Lung (tissue), 17 donors: ENCODE measurements at places on chromosomes 5 and 9. TPM values are rescaled to one million over a fixed set of nuclear protein-coding genes. Genes with fewer than 3 reads are reported as not detected.

GRCh38 chr5:24364711-24365110 is 280.1 kb downstream of the CDH10 start:
- peak; percentile 29 for DNase-seq

- DNase-seq, result no peak
Observed at GRCh38 chr5:10600626-10601245, 36.9 kb downstream of the ANKRD33B start.

GRCh38 chr9:89793551-89793950 is 188.7 kb downstream of the GADD45G start:
- no peak for DNase-seq

DNA sequence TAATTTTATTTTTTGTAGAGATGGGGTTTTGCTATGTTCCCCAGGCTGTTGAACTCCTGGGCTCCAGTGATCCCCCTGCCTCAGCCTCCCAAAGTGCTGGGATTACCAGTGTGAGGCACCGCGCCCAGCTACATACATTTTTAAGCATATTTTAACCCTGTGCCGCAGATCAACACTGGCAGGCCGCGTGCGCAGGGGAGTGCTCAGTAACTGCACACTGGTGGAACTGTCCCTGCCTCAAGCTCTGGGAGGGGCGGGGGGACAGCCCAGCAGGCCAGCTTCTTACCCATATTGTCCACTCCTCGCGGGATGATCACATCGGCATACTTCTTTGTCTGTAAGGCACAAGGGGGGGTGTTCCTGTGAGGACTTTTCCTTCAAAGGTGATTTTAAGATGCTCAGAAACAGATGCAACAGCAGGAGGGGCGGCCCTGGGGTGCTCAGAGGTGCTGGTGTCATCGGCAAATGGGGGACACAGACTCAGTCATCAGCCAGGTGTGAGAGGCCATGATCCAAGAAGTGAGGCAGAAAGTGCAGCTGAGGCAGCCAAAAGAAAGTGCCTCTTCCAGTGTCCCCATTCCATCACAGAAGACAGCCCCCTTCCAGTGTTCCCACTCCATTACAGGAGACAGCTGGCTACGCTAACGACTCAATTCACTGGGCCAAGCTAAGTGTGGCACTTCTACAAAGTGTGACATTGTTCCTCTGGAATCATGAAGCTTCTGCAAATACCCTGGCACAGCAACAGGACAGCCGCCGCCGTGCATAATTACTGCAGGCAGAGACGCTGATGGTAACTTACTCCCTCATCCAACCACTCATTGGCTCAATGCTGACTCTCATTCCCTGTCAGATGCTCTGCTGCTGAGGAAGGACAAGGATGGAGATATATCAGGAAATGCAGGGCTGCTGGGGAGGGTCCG is 5.2 kb downstream of the UCK1 start:
- DNase-seq, result no peak

DNA sequence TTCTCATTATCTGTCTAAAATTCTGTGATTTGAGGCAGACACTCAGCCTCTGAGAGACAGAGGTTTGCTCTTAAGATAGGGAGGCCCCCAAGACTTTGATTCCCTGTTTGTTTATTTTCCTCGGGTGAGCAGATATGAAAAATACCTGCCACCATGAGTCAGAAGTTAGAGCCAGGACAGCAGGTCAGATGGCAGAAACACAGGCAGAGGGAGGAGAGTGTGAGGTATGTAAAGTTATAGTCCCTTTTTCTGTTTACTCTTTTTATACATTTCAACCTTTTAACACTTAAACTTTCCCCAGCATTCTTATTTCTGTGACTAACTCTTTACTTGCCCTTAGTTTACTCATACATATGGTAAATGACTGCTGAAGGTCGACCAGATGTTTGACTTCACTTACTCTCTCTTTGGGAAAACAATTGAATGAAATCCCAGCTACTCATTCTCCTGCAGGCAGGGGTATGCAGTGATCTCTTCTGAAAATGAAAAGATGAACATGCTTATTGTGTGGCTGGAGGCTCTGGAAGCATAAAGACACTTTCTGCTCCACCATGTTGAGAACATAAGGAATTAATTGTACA is 383.8 kb downstream of the NTRK2 start:
- DNase-seq, result no peak

DNA sequence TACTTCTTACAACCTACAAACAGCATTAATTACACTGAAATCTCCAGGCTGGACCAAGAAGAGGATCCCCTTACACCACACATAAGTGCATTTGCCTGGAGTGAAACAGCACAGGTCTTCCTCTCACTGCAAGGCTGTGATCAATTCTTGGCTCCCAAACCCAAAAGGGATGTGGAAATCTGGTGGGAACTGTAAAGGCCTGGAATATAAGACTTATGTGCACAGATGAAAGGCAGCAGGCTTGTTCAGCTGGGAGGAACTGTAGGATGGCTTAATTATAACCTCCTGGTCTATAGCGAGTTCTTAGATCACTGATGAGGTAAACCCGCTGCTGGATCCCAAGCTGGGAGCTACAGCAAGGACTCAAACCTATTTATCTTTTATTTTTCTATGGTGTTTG is 182.9 kb upstream of the TNC start:
- DNase-seq, result no peak

- no peak for DNase-seq
Observed at GRCh38 chr5:135203593-135204036, 169.6 kb upstream of the PITX1 start.

DNA sequence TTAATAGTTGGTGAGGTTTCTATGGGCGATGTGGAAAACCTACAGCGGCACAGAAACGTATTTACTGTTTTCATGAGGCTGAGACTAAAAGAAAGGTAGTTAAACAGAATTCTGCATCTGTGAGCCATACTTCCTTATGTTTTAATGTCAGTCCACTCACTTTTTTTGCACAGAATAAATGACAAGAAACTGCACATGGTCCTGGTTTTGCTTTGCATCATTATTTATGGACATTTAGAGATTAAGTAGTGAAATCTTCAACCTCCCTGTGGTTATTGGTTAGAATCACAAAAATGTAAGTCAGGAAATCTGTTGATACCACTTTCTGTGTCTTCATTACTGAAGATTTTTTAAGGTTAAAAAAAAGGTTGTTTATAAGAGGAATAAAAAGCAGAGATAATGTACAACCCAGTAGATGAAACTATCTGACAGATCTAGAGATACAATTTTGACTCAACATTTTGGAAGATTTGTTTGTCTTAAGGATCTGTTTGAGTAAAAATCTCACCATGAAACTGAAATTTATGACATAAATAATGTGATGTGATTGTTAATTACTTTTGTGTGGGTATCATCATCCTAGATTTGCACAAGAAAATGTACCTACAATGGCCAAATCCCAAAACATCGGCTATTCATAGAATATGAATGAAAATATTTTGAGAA is 2.4 kb downstream of the PRR16 start:
- DNase-seq, result no peak

- DNase-seq, result peak; percentile 51
Observed at GRCh38 chr9:34985311-34985899, 4.1 kb upstream of the DNAJB5 start.

DNA sequence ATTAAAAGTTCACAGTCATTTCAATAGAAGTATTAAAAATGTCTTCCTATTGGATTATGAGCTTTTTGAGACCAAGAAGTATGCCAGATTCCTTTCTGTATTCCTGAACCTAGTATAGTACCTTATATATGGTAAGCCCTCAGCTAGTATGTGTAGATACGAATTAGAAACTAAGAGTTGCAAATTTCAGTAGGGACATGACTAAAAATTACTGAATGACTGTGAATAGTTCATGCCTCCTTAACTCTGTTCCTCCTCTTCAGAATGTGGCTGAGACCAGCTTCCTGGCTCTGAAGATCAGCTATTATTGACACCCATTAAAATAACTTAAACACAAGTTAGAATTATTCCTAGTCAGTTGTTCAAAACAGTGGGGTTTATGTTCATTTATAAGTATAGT is 19.7 kb downstream of the KDM3B start:
- DNase-seq, result no peak

GRCh38 chr5:151058891-151059489 is 21.8 kb downstream of the TNIP1 start:
- no peak for DNase-seq

- no peak for DNase-seq
Observed at GRCh38 chr5:761854-762710, 22.4 kb downstream of the ZDHHC11B start.

DNA sequence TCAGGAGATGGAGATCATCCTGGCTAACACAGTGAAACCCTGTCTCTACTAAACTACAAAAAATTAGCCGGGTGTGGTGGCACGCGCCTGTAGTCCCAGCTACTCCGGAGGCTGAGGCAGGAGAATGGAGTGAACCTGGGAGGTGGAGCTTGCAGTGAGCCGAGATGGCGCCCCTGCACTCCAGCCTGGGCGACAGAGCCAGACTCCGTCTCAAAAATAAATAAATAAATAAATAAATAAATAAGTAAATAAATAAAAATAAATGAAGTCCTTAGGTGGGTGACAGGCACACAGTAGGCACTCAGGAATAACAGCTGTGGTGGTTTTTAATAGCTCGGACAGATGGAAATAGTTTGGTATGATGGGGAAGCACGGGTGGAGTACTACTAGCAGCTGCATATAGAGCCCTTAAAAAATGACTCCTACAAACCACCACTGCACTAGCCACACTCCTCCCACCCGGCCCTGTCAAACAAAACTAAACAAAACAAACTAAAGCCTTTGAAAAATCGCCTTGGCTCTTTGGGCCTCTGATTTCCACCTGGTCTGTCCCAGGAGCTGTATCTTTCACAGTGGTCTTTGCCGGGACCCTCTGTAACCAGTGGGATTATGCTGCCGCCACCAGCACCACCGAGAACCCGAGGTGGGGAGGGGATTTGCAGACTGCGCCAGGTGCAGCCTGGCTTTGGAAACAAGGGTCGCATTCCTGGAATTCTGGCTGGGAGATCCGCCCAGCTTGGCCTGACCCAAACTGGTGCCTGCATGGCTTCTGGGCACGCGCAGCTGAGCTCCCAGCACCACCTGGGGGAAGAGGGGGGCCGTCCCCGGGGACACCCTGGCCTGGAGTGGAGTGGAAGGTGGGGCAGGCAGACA is 5.1 kb upstream of the WDR5 start:
- DNase-seq, result peak; percentile 57

DNA sequence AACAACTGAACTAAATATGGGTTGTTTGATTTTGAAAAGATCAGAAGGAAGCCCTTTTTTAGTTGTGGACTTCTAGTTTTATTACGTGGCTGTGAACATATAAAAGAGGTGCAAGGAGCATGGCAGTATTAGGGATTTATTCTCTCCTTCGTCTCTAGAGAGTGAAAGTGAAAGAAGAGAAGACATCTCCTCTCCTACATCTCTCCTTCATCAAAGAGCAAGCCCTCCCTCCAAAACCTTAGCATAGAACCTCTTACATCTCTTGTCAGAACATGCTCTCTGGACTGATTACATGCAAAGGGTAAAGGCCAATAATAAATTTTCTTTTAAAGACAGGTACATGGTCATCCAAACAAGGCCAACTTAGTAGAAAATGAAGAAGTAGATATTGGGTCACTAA is 184.3 kb upstream of the IRX1 start:
- DNase-seq, result no peak

DNA sequence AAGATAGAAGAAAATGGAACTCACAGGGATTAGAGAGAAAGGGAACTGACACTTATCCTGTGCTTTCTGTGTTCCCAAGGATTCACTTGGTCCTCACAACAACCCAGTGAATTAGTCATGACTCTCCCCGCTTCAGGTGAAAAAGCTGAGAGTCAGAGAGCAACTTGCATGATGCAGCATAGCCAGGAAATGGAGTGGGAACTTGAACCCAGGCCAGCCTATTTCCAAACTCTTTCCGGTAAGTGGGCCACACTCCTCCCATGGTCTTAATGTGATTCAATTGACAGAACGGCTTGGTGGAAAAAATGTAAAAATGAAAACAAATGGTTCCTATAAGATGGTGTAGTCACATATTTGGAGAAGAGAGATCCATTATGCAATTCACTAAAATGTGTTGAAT is 45.9 kb upstream of the CEMIP2 start:
- DNase-seq, result no peak

- DNase-seq, result no peak
Observed at GRCh38 chr9:134372581-134373267, 46.5 kb downstream of the RXRA start.

DNA sequence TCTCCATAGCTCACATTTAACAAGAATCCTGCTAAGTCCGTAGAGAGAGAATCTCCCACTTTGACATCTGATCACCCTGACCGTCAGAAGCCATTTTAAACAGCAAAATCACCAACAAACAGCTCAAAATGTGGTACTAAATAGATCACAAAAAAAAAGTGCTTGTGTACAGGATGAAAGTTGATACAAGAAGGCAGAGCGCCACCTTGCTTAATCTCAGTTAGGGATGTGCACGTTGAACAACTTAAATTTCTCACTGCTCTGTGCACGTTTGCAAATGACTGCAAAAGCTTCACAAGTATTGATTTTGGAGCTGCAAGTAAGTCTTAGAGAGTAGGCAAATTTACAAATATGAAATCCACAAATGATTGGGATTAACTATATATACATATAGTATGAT is 63.1 kb upstream of the NREP start:
- DNase-seq, result no peak

- DNase-seq, result no peak
Observed at GRCh38 chr9:136349546-136349945, 14.0 kb downstream of the DNLZ start.

FAXDC2 gene
- total RNA-seq, result 37.5 TPM

IFNA8 gene
- not detected for total RNA-seq

C5orf58 gene
- total RNA-seq, result not detected

PLAC8L1 gene
- total RNA-seq, result 0.46 TPM

PCDHB8 gene
- 2.1 TPM for total RNA-seq

ANKDD1B gene
- total RNA-seq, result 9.4 TPM

PCDHA1 gene
- not detected for total RNA-seq

QRFP gene
- total RNA-seq, result not detected
